ENCODE measurements at places on chromosomes 5 and 9. TPM values are rescaled to one million over a fixed set of nuclear protein-coding genes. Genes with fewer than 3 reads are reported as not detected.

DNA sequence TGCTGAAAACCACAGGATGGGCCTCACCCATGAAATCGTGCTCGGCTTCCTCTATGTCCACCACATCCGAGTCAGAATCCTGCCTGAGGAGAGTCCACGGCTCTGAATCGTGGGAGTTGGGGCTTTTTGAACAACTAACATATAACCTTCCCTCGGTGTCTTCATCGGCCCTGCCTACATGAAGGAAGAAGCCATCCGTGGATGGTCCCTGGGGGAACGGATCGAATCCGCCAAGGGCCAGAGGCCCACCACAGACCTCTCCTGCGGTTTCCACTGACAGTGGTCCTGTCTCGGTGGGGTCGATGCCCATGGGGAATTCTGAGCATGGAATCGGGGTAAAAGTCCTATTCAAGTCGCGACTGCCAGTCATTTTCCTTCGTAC is 85.0 kb downstream of the CAMSAP1 start:
- DNase-seq = no peak
- H3K4me1 ChIP-seq = no peaks in the 10 kb centered on the region
- peaks cover 71% of the 10 kb centered on the region for H3K36me3 ChIP-seq

DNA sequence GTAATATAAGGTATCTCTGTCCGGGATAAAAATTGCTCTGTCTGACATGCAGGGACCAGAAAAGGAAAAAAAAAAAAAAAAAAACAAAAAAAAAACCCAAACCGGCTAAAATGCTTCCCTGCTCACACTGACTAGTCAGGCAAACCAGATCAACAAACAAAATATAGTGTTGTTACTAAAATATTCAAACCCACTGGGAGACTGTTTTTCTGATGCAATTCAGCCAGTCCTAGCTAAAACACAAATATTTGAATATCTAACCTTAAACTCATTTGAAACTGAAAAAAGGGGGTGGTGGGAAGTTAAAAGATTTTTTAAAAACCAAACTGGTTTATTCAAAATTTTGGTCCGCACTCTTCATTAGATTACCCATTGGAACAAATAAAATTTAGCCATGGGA is 61.0 kb downstream of the APBA1 start:
- H3K27me3 ChIP-seq = no peaks in the 10 kb centered on the region
- H3K4me3 ChIP-seq = no peak overlapping the region
- no peaks in the 10 kb centered on the region for H3K4me1 ChIP-seq
- H3K36me3 ChIP-seq = no peaks in the 10 kb centered on the region
- no peak overlapping the region for H3K27ac ChIP-seq

- peaks cover 4% of the 10 kb centered on the region for H3K4me1 ChIP-seq
- H3K4me3 ChIP-seq = no peak overlapping the region
- DNase-seq = no peak
Measured at GRCh38 chr9:36985061-36985768, 48.9 kb downstream of the PAX5 start.

DNA sequence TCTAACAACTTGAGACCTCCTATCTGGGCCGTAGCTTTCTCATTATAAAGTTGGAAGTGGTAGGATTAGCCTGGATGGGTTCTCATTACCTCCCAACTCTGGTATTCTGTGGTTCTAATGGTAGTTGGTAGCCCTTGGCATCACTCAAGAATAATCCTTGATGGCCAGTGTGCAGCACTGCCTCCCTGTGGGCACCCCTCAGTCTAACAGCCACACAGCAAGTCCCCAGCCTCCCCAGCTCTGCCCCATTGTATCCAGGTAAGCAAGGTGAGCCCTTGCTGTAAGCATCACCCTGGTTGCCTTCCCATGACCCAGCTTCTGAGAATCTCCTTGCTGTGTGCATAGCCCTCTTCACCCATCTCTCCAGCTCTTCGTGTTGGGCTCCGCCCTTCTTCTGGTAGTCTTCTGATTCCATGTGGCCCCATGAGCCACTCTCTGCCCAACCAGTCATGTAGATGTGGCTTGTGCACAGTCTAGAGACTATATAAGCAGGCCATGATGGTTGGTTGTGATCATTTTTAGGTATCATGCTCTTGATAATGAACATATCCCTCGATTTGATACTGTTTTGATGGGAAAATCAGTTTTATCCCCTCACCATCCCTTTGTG is 57.6 kb upstream of the GRHPR start:
- no peaks in the 10 kb centered on the region for H3K27me3 ChIP-seq
- H3K36me3 ChIP-seq = no peaks in the 10 kb centered on the region
- no peak for DNase-seq

DNA sequence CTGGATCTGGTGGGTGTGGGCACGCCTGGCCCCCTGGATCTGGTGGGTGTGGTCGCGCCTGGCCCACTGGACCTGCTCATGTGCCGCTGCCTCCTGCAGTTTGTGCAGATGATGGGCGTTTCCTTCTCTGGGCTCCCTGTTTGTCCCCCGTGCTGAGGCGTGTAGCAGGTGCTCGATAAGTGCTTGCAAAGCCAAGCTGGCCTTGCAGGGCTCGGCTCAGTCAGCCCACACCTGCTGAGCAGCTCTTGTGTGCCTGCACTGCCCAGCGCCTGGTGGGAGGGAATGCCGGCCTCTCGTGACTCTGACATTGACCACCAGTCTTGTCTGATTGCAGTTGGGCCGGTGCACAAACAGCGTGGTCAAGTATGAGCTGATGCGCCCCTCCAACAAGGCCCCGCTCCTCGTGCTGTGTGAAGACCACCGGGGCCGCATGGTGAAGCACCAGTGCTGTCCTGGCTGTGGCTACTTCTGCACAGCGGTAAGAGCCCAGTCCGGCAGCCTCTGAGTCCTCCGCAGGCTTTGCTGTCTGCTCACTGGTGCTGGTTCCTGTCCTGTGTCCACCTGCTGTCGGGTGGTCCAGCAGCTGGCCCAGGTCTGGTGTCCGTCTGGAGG is 102.7 kb upstream of the CACNA1B start:
- DNase-seq = no peak
- H3K4me1 ChIP-seq = no peaks in the 10 kb centered on the region
- H3K4me3 ChIP-seq = no peak overlapping the region
- no peak overlapping the region for H3K27ac ChIP-seq
- H3K36me3 ChIP-seq = peaks cover 75% of the 10 kb centered on the region
- H3K27me3 ChIP-seq = no peaks in the 10 kb centered on the region

DNA sequence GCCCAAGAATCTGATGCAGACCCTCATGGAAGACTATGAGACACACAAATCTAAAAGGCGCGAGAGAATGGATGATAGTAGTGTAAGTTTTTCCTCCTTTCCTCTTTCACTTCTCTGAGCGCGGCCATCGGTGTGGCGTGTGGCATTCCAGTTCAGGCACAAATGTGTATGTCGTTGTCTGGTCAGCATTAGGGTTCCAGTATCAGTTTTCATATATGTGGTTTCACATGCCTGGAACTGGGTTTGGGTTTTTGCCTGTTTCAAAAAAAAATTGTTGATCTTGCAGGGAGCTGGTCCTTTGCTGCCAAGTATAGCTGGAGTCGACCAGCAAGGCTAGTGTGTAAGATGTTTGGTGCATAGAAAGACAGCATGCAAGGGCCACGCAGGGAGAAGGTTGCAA is 51.5 kb downstream of the C9orf152 start:
- DNase-seq = no peak
- H3K36me3 ChIP-seq = peaks cover 7% of the 10 kb centered on the region
- peak overlapping the region; percentile 68 for H3K4me3 ChIP-seq
- H3K27ac ChIP-seq = peak overlapping the region; percentile 38
- no peaks in the 10 kb centered on the region for H3K27me3 ChIP-seq
- H3K4me1 ChIP-seq = peaks cover 47% of the 10 kb centered on the region

GRCh38 chr9:5789489-5789888 is 43.4 kb downstream of the ERMP1 start:
- peaks cover 6% of the 10 kb centered on the region for H3K4me1 ChIP-seq
- H3K27ac ChIP-seq = no peak overlapping the region
- peaks cover 36% of the 10 kb centered on the region for H3K36me3 ChIP-seq
- DNase-seq = no peak
- H3K27me3 ChIP-seq = no peaks in the 10 kb centered on the region

- H3K27ac ChIP-seq = no peak overlapping the region
- no peaks in the 10 kb centered on the region for H3K27me3 ChIP-seq
- no peaks in the 10 kb centered on the region for H3K4me1 ChIP-seq
- no peak overlapping the region for H3K4me3 ChIP-seq
- H3K36me3 ChIP-seq = no peaks in the 10 kb centered on the region
Measured at GRCh38 chr9:131111186-131111853, 14.1 kb upstream of the NUP214 start.

GRCh38 chr5:137761566-137761965 is 7.4 kb upstream of the HNRNPA0 start:
- DNase-seq = no peak
- no peak overlapping the region for H3K4me3 ChIP-seq
- no peaks in the 10 kb centered on the region for H3K4me1 ChIP-seq
- H3K27ac ChIP-seq = no peak overlapping the region
- H3K36me3 ChIP-seq = no peaks in the 10 kb centered on the region
- H3K27me3 ChIP-seq = no peaks in the 10 kb centered on the region

DNA sequence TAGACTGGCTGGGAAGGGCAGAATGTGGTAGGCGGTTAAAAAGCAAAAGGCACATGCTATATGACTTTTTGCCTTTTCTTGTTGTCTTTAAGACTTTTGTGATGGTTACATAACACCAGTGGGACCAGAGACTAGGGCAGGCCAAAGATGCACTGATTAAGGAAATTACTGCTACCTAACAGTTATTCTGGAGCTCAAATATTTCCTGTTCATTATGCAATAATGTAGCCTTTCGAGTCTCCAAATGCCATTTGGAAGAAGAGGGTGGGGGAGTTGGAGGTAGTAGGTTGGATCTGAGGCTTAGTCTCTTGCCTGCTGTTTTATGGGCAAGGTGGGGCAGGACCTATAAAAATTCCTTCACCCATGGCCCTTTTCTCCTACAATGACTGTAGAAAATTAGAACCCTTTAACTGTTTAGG is 51.7 kb downstream of the SH3GL2 start:
- H3K4me1 ChIP-seq = no peaks in the 10 kb centered on the region
- no peak overlapping the region for H3K27ac ChIP-seq
- H3K4me3 ChIP-seq = no peak overlapping the region
- H3K27me3 ChIP-seq = no peaks in the 10 kb centered on the region
- H3K36me3 ChIP-seq = no peaks in the 10 kb centered on the region
- DNase-seq = no peak

- no peaks in the 10 kb centered on the region for H3K36me3 ChIP-seq
- no peak overlapping the region for H3K4me3 ChIP-seq
- H3K27me3 ChIP-seq = no peaks in the 10 kb centered on the region
- DNase-seq = no peak
- H3K4me1 ChIP-seq = peaks cover 41% of the 10 kb centered on the region
- no peak overlapping the region for H3K27ac ChIP-seq
Measured at GRCh38 chr5:10448754-10449360, 7.2 kb downstream of the ROPN1L start.

GRCh38 chr5:118354797-118355196 is 633.5 kb downstream of the DTWD2 start:
- no peaks in the 10 kb centered on the region for H3K4me1 ChIP-seq
- DNase-seq = no peak
- H3K27ac ChIP-seq = no peak overlapping the region
- H3K4me3 ChIP-seq = no peak overlapping the region

DNA sequence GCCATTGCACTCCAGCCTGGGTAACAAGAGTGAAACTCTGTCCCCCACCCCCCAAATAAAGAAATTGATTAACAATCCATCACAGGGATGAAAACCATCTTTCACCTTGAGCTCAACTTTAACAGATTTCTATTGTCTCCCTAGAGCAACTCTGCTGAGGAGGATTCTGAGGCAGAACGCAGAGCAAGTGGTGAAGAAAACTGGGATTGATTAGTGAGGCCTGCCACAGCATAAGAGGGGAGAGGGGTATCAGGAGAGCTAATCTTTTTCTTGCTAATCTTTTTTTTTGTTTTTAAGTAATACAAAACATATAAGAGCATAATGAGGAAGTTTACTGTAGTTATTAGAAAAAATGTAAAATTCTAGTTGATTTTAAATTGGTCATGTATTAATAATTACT is 8.9 kb downstream of the TXNDC8 start:
- H3K36me3 ChIP-seq = no peaks in the 10 kb centered on the region
- H3K27ac ChIP-seq = no peak overlapping the region
- no peaks in the 10 kb centered on the region for H3K27me3 ChIP-seq
- no peak for DNase-seq
- H3K4me1 ChIP-seq = no peaks in the 10 kb centered on the region

DNA sequence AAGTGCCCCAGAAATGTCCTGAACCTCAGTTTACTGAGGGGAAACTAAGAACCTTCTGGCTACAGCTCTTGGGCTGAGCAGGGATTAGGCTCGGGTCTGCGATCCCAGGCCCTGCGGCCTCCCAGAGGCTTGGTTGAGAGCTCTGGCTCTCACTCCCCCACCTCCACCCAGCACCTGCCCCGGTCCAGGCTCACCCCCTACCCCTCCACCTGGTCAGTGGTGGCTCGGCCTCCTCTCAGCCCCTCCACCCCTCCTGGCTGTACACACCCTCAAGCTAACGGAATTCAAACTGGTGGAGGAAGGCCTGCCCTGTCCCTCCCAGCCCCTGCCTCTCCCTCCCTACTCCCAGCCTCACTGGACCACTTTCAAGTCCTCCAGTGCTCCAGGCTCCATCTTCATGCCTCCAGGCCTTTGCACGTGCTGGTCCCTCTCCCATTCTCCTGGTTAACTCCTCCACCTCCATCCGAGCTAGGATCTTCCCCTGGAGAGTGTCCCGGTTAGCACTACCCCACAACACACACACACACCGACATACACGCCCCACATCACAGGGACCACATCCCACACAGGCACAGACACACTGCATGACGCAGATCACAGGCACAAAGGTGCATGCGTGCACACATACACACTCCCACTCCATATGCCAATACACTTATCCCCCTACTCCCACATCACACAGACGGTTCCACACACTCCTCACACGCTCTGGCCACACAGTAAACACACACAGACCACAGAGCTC is 130.9 kb downstream of the C9orf50 start:
- DNase-seq = peak; percentile 49
- no peaks in the 10 kb centered on the region for H3K27me3 ChIP-seq
- H3K4me1 ChIP-seq = peaks cover 46% of the 10 kb centered on the region
- H3K4me3 ChIP-seq = peak overlapping the region; percentile 82
- H3K36me3 ChIP-seq = no peaks in the 10 kb centered on the region

The SLC34A3 gene
- not detected for total RNA-seq

The SPAAR gene
- not detected for total RNA-seq

The ANKRD34B gene
- not detected for total RNA-seq

The KIF12 gene
- total RNA-seq = not detected

The SYK gene
- total RNA-seq = 0.81 TPM

The PAEP gene
- total RNA-seq = not detected

The CDX1 gene
- total RNA-seq = not detected

The DMRT1 gene
- not detected for total RNA-seq

The GARNL3 gene
- total RNA-seq = 4.3 TPM

The RORB gene
- not detected for total RNA-seq

The BARHL1 gene
- not detected for total RNA-seq

The ACSL6 gene
- 5.5 TPM for total RNA-seq

The PCDHGB6 gene
- not detected for total RNA-seq
